ENCODE measurements at places on chromosomes 1 and 21.

GRCh38 chr1:202951437-202951836, 6.7 kb downstream of the ADIPOR1 start:
- no peak for DNase-seq

DNA sequence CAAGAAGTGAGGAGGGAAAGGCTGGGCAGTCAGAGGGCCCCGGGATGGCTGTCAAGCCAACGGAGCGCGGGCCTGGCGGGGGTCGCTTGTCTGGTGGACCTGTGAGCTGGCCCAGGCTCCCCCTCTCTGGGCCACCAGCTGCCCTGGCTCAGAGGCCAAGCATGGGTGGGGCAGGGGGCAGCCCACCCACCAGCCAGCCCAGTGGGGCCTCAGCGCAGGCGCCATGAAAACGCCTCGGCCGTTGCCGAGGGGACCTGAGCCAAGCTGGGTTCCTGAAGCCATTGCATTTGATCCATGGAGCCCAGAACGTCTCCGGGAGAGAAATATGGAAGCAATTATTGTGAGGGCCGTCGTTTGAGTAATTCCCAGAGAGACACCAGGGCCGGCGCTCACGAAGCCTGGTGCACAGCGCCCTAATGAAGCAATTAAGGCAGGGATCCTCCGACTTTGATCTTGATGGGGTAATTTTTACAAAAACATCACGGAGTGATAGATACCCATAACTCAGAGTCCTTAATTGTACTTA, 90.5 kb upstream of the TTC34 start:
- no peak for DNase-seq

- DNase-seq, result no peak
Observed at GRCh38 chr1:42742617-42743316, 2.7 kb upstream of the CLDN19 start.

DNA sequence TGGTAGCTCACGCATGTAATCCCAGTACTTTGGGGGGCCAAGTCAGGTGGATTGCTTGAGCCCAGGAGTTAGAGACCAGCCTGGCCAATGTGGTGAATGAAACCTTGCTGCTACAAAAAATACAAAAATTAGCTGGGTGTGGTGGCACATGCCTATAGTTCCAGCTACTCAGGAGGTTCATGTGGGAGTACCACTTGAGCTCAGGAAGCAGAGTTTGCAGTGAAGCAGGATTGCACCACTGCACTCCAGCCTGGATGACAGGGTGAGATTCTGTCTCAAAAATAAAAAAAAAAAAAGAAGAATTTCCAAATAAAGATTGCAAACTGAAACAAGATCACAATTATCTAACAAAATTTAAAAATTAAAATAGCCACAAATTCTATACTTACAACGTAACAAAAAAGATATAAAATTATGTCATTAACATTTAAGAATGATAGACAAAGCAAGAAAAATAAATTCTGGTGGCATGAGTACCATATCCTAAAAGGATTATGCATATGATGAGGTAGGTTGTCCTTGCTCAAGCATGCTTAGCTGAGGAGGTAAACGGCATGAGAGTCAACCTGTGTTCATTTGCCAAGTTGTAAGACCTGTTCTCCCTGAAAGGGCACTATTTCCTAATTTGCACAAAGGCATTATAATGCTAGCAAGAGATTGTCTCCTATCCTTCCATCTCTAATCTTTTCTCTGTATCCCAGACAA, 20.2 kb downstream of the IPP start:
- DNase-seq, result no peak

DNA sequence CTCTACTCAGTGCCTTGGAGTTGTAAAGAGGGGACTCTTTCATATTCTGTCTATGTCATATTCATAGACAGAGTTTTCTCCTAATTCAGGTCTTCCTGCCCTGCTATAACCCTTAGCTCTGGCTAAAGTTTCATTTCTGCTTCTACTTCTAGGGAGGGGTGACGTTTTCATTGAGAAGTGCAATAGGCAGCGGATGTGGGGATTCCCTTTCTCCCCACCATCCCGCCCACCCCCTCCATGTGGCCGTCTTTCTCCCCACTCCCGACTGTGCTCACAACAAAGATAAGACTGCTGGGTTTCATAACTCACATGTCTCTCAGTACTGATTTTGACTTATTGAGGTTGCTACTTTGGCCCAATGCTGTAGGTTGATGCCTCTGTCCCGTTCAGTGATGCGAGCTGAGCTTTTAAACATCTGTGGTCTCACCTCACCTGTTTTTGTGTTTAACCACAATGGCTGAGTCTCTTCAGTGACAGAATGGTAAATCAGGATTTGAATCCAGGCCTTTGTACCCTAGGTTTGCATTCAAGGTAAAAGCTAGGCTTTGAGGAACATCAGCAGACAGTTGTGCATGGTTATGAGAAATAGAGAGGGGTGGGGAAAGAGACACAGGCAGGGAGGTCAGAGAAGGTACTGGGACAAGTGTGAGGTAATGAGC, 7.8 kb upstream of the KIF14 start:
- DNase-seq, result no peak

DNA sequence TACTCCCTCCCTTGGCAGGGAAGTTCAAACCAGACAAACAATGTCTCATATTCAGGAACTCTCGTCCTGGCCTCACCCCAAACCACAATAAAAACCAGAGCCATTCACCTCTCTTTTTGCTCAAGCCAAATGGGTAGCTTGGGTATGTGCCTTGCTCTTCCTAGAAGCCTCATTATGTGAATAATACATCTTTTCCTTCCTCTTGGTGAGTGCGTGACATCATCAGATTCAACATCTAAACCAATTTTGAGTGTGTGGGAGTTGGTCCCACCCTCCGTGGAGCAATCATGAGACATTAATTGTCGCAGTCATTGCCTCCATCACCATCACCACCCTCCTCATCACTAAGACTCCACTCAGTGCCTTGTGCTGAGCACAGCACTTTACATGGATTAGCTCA, 482.9 kb downstream of the PTPRU start:
- DNase-seq, result no peak

DNA sequence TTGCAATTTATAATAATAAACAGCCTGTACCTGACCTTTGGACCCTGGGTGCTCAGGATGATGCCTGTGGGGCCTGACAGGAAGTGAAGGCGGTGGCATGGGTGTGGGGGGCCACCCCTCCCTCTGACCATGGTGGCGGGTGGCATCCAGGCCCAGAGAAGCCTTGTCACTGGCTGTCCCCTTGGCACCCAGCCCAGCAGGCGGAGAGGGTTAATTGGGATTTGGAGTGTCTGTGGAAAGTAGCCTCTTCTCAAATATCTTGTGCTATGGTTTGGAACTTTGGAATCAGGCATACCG, 20.5 kb downstream of the SOX13 start:
- no peak for DNase-seq

- no peak for DNase-seq
Observed at GRCh38 chr1:153963850-153964331, 554 bp upstream of the SLC39A1 start.

DNA sequence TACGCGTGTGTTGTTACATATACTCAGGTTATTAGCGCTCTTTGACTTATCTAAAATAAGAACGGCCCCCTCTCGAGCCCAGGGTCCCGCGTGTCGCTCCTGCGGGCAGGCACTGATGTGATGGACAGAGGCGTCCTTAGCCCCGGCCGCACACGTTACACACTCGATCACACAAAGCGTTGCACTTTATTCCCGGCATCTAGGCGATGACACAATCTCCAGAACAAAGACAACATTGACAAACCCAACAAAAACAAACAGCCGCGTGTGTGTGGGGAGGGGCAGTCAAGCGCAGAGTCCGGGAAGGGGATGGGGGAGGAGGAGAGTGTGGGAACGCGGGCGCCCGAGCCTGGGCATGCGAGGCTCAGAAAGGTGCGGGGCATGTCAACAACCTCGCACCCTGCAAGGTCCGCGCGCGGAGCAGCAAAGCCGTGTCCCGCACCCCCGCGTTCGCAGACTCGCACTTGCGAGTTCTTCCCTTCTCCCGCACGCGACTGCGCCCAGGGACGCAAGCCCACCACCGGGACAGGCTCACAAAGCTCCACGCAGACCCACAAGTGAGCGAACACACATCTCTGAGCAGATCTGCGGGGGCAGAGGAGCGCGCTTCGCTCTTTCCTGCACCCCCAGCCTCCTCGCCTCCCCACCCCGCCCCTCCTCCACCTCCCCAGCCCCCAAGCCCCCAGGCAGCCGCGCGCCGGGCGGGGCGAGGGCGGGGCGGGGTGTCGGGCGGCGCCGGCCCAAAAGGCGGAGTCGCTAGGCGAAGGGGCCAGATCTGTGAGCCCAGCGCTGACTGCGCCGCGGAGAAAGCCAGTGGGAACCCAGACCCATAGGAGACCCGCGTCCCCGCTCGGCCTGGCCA, at the start of gene EFNA1:
Gene EFNA1, plus strand, starts transcription at position 772 of the 862 bp plus-strand sequence. CDS start 102 bp downstream, outside the sequence.
- no peak for DNase-seq

DNA sequence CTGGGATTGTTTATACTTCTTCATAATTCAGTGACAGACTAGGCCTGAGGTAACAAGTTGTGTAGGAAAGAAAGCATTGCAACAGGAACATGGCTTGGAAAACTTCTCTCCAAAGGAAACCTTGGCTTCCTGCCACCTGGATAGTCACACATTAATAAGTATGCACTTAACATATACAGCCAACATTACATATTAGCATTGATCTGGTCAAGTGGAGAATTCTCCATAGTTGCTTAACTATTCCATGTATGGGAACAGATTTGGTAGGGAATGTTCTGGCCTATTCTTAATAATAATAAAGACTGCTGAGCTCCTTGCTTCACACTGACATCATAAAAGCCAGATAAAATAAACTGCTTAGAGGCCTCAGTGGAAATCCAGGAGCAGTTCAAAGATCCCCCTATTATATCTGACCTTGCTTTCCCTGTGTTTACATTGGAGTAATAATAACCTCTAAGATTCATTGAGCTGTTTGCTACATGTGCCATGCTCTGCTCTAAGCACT, 27.2 kb upstream of the NFIA start:
- DNase-seq, result no peak

DNA sequence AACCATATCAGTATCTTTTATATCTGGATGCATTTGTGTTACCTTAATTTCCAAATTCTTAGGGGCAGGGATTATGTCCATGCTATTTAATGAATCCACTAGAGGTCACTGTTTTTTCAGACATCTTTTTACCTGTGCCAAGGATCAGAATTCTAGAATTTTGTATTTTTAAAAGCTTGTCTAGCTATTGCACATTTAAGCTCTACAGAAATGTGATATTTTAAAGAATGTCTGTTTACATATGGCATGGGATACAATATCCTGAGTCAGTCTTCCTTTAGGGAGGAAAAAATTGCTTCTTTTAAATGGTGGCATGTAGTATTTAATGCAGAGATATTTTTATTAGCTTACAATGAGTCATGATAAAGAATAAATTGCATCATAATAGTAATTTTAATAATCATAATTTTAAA, 11.3 kb downstream of the RPAP2 start:
- no peak for DNase-seq

DNA sequence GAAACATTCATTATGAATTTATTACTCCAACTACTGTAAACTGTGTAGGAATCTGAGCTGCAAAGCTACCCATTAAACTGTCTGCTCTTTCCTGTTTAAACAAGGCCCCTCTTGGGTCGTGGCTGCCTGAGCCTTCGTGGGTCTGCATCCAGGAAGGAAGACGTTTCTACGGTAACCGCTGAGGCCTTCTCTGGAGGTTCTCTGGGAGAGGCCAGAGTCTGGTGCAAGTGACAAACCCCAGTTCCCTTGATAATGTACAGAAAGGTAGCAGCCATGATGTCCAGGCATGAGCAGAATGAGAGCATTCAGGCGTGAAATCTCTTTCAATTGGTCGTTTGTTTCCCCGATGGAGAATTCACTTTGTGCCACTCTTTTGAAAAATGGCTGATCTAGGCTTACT, 350.2 kb downstream of the PLPP3 start:
- no peak for DNase-seq

DNA sequence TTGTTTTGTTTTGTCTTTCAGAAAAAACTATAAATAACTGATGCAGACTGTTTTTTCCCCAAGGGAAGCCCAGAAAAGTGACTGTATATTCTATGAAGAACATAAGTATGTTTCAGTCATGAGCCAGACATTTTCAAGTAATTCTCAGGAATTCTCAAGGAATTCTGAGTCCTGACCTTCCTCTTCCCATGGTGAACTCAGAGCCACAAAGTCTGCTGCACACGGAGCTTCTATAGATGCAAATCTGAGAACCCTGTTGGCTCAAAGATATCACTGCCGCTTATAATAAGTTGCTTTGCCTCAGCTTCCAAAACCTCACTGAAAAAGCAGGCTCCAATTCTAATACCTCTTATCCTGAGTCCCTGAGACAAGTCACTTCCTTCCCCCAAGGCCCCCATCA, 418.5 kb upstream of the RUNX1 start:
- DNase-seq, result no peak

DNA sequence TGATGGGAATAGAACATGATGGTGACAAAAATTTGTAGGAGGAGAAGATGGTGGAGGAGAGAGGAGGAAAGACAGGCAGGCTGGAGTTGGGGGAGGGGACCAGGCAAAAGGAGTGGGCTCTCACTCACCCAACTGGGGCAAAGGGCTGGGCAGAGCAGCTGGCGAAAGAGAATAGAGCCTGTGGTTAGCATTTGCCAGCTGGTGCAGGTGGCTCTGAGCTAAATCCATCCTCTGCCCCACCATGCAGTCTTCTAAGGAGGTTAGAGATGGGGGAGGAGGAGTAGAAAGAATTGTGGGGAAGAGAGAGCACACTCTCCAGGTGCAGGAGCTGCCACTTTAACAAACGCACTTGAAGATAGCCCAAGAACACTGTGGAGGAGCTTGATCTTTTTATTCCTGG, 27.6 kb upstream of the SLAMF1 start:
- no peak for DNase-seq

DNA sequence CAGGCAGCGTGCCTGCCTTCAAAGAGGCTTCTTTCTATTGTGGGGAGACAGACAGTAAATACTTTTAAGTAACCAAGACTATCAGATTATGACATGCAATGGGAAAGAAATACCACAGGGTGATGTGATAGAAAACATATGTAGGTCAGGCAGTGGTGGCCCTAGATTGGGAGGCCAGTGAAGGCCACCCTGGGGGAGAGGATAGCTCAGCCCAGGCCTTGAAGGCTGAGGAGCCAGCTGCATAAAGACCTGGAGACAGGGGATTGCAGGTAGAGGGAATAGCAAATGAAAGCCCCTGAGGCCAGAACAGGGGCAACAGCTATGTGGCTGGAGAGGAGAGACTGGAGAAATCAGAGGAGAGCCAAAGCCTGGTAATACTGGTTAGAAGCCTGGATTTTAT, 4.0 kb downstream of the SOX13 start:
- no peak for DNase-seq

DNA sequence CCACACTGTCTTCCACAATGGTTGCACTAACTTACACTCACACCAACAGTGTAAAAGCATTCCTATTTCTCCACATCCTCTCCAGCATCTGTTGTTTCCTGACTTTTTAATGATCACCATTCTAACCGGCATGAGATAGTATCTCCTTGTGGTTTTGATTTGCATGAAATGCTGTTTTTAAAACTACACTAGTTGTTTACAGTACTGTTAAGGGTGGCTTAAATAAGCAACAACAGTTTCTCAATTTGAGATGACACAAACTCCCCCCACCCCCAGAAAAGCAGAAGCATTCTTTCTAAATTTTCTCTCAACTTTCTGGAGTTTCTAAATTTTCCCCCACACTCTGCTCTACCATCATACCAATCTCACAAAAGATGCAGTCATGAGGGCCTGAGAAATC, 7.1 kb upstream of the SLAMF7 start:
- DNase-seq, result no peak

Measured in stimulated activated CD8-positive, alpha-beta memory T cell treated with anti-CD3 and anti-CD28 coated beads, Interleukin-4, amount 100 ng/mL, for 1 hour (primary cell).